ENCODE measurements at places on chromosomes 3 and 15.

GRCh38 chr3:107958146-107958545 lies 132.7 kb downstream of the CD47 start:
- DNase-seq, result no peak

- peak; percentile 72 for DNase-seq
Observed at GRCh38 chr3:14451844-14452739, 49.7 kb downstream of the SLC6A6 start.

DNA sequence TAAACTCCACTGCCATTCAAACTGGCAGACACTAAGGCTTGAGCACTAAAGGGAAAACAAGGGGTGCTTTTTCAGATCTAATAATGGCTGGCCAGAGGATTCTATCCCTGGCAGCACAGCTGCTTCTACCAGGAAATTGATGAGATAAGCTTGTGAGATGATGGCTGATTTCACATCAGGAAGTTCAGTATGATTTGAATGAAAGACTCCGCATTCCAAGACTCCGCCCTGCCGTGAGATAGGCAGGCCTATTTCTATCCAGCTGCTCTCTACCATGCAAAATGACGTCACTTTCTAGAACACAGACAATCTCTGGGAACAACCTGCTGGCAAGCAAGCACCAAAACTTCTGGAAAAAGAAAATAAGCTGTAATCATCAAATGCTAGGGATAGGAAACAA lies 171.8 kb downstream of the WDR76 start:
- peak; percentile 47 for DNase-seq

DNA sequence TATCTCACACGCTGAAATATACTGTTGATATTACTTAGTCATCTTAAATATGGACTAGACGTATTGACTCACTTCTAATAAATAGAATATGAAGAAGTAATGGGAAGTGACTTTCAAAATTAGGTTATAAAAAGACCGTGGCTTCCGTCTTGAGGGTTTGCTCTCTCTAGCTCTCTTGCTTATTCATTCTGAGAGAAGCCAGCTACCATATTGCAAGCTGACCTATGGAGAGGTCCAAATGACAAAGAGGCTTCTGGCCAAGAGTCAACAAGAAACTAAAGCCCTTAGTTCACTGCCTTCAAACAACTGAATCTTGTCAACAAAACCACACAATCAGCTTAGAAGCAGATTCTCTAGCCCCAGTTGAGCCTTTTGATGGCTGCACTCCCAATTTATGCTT lies 46.1 kb downstream of the SLC9C1 start:
- no peak for DNase-seq

DNA sequence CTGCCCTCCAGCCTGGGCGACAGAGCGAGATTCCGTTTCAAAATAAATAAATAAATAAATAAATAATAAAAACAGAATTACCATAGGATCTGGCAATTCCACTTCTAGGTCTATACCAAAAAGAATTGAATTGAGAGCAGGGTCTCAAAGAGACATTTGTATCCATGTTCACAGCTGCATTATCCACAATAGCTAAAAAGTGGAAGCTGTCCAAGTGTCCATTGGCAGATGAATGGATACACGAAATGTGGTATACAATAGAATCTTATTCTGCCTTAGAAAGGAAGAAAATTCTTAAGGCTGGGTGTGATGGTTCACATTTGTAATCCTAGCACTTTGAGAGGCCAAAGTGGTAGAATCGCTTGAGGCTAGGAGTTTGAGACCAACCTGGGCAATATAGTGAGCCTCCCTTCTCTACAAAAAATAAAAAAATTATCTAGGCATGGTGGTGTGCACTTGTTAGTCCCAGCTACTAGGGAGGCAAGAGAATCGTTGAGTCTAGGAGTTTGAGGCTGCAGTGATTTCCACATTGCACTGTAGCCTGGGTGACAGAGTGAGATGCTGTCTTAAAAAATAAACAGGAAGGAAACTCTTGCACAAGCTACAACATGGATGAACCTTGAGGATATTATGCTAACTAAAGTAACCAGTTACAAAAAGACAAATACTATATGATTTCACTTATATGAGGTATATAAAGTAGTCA lies 24.2 kb downstream of the PFKFB4 start:
- DNase-seq, result no peak

GRCh38 chr15:31471731-31472430 lies 145.2 kb downstream of the KLF13 start:
- no peak for DNase-seq

- DNase-seq, result no peak
Observed at GRCh38 chr3:33749546-33750210, 31.6 kb upstream of the CLASP2 start.

GRCh38 chr3:154762486-154762885 lies 317.6 kb upstream of the MME start:
- no peak for DNase-seq

- no peak for DNase-seq
Observed at GRCh38 chr3:124041553-124041952, 49.6 kb upstream of the ROPN1 start.

DNA sequence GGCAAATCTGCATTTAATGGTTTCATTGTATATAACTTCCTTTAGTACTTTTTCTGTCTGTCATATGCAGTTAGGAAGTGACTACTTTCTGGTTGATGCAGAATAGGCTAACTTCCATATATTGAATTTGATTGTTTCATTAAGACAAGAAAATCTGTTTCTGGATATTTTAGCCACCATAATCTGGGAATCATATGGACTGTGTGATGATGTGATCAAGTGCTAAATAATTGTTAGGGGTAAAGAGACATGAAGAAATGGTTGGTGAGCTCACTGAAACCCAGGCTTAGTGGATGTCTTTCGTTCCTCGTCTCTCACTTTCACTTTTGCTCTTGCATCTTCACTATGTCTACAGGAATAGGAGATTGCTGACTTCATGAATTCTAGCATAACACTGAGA lies 3.5 kb upstream of the MNS1 start:
- no peak for DNase-seq

DNA sequence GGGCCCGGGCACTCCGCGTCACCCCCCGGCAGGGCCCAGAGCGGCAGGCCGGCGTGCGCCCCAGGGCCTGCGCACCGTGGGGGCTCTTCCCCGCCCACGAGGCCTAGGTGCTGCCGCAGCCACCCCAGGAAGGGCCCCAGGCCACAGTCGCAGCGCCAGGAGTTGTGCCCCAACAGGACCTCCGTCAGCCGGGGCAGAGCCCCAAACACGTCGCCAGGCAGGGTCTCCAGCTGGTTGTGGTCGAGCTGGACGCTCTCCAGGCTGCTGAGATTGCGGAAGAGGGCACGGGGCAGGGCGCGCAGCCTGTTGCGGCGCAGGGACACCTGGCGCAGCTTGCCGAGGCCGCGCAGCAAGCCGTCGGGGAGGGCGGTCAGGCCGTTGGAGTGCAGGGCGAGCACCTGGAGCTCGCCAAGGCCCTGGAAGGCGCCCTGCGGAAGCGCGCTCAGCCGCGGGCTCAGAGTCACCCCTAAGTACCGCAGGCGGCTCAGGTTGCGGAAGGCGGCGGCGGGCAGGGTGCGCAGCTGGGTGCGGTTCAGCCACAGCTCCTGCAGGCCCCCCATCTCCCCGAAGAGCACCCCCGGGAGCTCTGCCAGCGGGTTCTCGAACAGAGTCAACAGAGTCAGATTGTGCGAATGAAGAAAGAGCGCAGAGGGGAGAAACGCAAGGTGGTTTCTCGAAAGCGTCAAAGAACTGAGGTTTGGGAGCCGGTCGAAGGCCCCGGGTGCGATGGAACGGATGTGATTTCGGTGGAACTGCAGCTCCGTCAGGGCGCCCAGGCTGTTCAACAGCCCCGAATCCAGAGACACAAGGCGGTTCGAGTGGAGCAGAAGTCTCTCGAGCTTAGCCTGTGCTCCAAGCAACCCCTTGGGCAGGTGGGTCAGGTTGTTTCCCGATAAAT lies 2.0 kb downstream of the GP5 start:
- DNase-seq, result no peak

DNA sequence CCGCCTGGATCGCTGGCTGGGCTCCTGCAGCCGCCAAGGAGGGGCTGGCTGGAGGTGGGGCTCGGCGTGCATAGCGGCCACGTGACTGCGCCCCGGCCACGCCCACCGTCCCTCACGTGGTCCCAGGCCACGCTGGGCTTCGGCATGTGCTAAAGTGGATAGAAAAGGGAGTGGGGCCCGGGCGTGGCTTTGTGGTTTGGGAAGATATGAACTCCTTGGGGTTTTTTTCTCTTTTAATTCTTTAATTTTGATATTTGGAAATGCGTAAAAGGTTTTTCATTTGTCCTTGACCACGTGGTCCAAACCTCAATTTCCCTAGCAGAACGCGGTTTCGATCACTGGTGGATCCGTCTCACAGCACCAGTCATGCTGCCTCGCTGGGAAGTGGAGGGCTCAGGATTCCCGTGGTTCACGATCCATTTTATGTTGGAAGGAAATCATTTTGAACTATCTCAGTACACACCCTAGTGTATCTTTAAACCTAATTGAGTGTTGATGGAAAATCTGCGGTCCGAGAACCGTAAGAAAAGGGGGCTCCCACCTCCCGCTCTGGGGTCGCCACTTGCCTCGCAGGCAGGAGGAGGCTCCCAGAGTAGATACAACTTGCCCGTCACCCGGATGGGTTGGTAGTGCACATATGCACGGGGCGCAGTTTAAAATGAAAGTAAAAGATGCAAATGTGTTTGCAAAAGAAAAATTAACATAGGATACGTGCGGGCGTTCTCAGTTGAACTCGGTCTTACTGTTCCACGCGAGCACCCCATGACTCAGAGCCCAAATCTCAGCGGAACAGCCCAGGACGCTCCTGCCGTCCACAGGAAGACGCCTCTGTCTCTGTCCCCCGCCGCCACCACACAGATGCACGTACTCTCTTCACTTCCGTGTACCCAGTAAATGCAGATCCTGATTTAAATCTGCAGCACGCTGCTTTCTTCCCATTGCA lies 141.9 kb downstream of the PGPEP1L start:
- DNase-seq, result no peak

DNA sequence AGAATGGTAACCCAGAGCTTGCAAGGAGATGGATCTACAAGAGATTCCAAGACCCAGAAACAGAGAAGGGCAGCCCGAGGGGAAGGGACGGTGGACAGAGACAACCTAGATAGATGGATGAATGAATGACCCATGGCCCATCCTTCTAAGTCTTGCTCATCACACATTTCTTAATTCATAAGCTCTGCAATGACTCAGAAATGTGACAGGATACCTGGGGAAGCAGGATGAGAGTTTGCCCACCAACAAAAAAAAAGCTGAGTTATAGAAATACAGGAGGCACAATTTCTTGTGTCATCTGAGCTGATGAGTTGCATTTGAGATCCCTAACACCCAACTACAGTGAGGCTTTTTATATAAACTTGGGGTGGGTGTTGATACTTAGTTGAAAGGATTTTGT lies 76.6 kb downstream of the CNTN3 start:
- DNase-seq, result no peak

DNA sequence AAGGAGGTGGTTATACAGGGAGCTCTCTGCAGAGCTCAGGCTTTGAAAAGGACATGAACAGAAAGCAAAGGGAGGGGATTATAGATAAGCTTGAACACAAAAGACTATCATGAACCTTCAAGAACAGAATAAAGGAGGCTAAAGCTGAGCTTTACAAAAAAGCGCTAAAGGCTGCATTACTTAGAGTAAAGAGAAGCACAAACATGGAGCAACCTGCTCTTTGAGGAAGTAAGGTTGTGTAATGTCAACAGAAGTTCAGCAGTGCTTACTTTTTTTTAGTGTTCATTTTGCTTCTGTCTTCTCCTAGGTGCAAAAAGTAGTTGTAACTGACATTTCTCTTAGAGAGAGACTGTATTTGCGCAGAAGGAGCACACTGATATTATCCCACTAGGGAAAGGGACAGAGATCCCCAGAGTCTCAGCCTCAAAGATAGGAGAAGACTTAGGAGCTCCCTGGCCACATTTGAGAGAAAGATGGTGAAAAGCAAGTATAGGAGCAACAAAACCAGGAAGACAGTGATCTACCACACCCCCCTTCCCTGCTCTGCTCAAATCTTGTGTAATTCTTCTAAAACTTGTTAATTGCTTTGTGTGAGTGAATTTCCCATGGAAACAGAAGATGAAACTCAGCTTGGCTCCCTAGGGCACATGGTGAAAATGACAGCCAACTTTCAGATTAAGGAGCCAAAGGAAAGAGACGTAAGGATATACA lies 54.7 kb downstream of the QTRT2 start:
- no peak for DNase-seq

DNA sequence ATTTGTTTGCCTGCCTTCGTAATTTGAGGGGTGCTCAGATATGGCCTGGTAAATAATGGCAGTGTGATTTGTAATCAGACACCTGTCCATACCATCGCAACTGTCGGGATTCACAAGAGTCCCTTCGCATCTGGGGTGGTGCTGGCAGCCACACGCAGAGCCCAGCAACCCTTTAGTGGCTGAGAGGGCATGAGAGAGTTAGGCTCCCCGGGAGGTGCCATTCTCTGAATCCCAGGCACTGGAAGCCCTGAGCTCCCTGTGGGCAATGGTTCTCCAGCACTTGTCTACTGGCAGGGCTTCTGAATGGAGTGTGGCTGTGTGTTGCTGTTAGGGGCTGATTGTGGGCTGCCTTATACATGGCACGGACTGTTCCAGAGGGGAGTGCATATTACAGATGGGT lies 230.1 kb downstream of the EBLN2 start:
- no peak for DNase-seq

- no peak for DNase-seq
Observed at GRCh38 chr15:72948662-72949061, 103.6 kb upstream of the NEO1 start.
